SK-MEL-5 (cell line): ENCODE measurements at places on chromosomes 2 and 18. TPM values are rescaled to one million over a fixed set of nuclear protein-coding genes. Genes with fewer than 3 reads are reported as not detected.

DNA sequence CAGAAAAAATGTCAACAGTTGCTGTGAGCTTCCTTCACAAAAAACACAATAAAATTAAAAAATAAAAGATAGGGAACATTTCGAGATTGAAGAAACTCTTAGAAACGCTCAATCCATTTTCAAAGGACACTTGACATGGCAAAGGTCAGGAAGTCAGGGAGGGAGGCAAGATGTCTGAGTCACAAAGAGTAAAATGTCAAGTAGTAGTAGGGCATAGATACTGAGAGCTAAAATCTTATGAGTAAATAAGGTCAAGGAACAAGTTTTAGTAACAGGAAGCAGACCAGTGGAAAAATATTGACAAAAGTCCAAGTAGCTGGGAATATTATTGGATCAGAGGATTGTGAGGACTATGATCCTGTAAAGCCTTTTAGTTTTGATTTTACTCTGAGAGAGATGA is 495.6 kb downstream of the TMX3 start:
- no peak for DNase-seq

DNA sequence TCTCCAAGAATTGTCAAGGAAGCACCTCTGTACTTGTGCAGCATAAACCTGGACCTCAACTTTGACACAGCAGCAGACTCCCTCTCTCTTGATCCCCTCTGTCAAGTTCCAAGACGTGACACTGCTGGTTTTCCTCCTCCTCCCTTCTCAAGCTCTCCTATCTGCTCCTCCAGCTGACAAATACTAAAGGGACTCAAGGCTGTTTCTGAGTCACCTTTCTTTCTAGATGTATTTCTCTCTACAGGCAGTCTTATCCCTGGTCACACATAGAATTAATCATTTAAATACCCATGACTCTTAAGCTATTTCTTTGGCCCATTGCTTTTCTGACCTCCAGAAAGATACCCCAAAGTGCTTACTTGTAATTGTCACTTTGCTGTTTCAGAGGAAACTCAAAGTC is 53.5 kb downstream of the SEPTIN10 start:
- DNase-seq, result no peak

- DNase-seq, result no peak
These were observed 48.6 kb upstream of the FSIP2 start for GRCh38 chr2:185689906-185690539.

DNA sequence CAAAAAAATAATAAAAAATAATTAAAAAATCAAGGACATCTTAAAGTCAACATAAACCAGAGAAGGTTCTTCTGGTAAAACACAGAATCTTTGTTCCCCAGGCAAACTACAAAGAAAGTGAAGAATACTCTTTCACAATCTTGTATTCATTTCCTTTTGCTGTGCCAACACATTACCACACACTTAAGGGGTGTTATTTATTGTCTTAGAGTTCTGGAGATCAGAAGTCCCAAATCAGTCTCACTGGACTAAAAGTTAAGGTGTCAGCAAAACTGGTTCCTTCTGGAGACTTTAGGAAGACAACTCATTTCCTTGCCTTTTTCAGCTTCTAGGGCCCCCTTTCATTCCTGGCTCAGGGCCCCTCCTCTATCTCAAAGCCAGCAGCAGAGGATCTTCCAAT is 12.2 kb upstream of the CAB39 start:
- no peak for DNase-seq

- DNase-seq, result peak; percentile 84
These were observed 32.4 kb upstream of the SLC3A1 start for GRCh38 chr2:44242904-44243303.

- no peak for DNase-seq
These were observed 48.4 kb upstream of the DSG1 start for GRCh38 chr18:31269566-31269965.

DNA sequence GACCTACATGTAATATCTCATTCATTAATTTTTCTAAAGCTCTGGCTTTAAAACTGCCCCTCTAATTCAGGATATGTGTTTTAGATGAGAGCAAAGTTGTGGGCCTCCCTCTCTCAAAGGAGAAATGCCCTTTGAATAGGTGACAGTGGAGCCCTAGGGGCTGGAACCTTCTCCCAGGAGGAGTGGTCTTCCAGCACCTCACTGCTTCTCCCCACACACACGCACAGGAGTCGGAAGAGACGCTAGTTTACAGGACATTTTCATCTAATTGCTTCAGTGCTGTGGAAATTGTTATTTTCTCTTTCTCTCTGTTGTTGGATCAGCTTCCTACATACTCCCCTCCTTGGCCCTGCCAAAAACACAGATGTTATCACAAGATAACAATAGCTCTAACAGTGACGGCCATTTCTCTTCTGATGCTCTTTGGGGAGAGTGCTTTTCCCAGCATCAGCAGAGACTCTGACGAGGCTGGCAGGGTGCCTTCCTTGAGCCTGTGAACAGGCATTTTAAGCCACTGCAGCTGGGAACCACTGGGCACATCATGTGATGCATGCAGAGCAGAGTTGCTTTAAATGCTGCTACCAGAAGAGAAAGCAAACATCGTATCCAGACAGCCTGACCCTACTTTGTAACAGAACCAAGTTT is 209.4 kb upstream of the SP5 start:
- DNase-seq, result no peak

DNA sequence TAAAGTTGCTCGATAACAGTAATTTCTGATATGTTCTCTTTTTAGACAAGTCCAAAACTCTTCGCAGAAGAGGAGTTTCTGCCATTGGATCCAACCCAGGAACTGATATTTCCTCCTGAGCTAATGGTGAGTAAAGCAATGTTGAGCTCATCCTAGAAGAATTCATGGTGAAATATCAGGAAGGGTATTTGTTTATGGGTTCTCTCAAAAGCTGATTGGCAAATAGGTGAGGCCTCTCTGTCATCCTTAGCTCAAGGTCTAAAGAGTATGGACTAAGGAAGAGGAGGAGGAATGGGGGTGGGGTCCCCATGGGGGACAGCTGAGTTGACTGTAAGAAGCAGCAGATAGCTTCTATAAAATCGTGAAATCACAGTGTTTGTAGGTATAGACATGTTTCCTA is 18.2 kb downstream of the AOX1 start:
- DNase-seq, result no peak

- DNase-seq, result no peak
These were observed 159.8 kb upstream of the STK17B start for GRCh38 chr2:196331143-196331542.

DNA sequence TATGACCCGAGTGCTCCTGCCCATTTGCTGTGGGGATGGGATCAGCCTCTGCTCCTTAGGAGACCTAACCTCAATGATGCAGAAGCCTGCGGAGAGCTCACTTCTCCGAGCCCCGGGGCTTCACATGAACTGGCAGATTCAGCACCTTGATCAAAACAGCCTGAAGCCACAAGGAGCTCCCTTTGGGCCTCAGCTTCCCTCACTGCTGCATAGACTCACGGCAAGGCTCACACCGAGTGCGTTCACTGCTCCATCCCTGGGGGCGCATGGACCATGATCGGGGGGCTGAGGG is 33.0 kb downstream of the CRACDL start:
- DNase-seq, result no peak

DNA sequence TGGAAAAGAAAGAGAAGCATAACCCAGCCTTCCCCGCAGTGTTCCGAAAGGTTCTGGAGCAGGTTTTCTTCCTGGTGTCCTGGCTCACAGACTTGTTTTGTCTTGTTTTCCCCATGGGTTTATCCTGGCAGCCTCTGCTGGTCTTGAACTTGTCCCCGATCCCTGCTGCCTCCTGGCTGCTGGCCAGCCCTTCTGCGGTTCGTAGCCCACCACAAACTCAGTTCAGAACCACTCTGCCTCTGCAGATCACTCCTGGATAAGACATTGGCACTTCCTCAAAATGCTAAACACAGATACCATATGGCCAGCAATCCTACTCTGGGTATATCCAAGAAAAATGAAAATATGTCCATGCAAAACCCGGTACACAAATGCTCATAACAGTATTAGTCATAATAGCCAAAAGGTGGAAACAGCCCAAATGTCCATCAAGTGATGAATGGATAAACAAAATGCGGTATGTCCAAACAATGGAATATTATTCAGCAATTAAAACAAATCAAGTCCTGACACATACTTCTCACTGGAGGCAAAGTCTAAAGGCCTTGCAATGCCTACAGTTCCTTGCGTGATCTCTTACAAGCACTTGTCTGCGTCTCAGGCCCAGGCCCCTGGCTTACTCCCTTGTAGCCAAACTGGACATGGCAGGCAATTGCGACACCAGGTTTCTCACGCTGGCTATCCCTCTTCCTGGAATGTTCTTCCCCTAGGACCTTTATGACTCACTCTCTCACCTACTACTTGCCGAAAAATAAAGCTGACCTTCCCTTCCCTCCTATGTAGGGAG is 28.0 kb upstream of the ARHGEF4 start:
- peak; percentile 32 for DNase-seq

- DNase-seq, result no peak
These were observed 12.0 kb upstream of the HAAO start for GRCh38 chr2:42804338-42804737.

DNA sequence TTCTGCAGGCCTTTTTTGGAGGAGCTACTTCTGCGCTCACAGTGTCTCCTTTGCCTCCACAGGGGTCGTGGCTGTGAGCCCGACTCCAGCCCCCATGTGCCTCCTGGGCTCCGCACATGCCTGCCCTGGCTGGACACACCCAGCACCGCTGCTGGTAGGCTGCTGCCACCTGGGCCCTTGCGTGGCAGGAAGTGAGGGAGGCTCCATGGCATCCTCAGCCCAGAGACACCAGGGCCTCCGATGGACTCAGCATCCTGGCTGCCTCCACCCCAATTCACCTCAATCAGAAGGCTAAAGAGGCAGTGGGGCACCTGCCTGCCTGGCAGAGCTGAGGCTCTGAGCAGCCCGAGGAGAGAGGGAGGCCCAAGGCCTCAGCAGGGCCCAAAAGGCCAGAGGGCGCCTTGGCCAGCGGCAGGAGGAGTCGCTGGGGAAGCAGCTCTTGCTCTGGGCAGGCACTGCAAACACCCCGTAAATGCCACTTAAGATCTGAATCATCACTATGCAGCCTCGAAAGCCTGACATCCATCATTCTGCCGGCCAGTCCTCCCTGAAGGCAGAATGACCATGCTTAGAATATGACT is 68.3 kb upstream of the OTOS start:
- no peak for DNase-seq

- DNase-seq, result peak; percentile 52
These were observed 108.9 kb downstream of the CD226 start for GRCh38 chr18:69838620-69839411.

DNA sequence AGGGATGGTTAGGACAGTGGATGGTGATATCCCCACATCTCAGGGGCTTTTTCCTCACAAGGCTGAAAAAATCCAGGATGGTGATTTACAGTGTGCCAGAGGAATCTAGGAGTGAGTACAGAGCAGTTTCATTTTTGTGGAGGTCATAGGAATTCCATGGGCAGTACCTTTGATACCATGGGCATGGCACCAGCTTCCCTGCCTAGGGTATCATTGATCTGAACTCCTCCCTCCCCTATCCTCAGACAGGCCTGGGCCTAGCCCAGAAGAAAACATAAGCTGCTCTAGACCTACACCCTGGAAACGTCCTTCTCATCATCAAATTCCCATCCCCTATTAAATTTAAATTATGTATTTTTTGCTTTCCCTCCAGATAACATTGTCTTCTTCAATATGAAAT is 136.3 kb upstream of the KLHL29 start:
- no peak for DNase-seq

DNA sequence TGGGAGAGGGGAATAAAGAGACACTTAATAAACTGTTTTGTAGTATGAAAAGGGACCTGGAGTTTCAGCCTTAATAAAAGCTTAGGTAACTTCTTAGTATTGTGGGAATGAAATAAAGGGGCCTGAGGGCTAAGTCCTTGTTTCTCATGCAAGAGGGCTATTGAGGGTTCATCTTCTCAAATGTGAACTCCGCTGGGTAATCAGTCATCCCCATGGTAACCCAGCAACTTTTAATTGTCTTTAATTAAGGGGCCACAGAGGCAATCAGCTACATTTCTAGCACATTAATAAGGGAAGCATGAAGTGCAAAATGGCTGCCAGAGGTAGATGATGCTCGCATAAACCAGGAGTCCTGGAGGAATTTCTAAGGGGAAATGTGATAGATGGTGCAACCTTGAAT is 1784.2 kb upstream of the CELF4 start:
- DNase-seq, result no peak

Gene POTEJ
- not detected in 2 replicates for total RNA-seq

Gene CCBE1
- 0.29 TPM in 2 replicates for total RNA-seq

Gene CD226
- 0.50 and 0.77 TPM in 2 replicates for total RNA-seq

Gene LRRC30
- not detected in 2 replicates for total RNA-seq

Gene SERPINB5
- total RNA-seq, result not detected in 2 replicates

Gene C18orf54
- 1.6 and 3.4 TPM in 2 replicates for total RNA-seq

Gene CPO
- total RNA-seq, result not detected in 2 replicates

Gene PCARE
- total RNA-seq, result 0.03 TPM in 1 of 2 replicates, not detected in the other

Gene OR6B3
- total RNA-seq, result not detected in 2 replicates

Gene IL1R1
- 0.21 and 1.3 TPM in 2 replicates for total RNA-seq

Gene ZNF396
- 4.5 and 5.1 TPM in 2 replicates for total RNA-seq

Gene MYO7B
- total RNA-seq, result not detected in 2 replicates
